Left lung (tissue), 14 donors: ENCODE measurements at places on chromosomes 2 and 18.

GRCh38 chr2:144681389-144681788 lies 161.5 kb upstream of the ZEB2 start:
- DNase-seq = no peak

DNA sequence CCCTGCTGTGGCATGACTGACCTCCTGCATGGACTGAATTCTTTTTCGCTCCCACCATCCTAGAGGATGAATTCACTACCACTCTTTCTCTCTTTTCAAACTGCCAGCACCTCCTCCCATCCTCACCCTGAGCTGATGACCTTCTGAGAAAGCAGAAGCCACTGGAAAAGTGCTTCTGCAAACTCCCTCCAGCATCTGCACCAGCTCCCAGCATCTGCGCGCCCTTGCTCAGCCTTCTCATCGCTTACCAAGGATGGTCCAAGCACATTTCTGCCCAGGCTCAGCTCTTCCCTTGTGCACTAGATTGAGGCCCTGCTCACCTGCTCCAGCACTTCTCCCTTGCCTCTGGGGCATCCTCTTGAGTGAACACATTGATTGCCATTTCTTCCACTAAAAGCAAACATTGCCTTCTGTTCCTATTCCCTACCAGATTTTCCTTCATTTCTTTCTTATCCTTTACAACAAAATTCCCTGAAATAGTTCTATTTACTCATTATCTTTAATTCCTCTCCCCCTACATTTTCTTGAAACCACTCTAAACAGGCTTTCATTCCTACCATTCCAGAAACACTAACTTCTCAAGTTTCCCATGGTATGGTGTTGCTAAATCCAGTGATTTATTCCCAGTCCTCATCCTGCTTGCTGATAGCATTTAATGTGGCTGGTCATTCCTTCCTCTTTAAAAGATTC lies 42.7 kb upstream of the IL1RL1 start:
- DNase-seq = no peak

GRCh38 chr2:53907582-53907981 lies 47.8 kb upstream of the GPR75 start:
- no peak for DNase-seq

DNA sequence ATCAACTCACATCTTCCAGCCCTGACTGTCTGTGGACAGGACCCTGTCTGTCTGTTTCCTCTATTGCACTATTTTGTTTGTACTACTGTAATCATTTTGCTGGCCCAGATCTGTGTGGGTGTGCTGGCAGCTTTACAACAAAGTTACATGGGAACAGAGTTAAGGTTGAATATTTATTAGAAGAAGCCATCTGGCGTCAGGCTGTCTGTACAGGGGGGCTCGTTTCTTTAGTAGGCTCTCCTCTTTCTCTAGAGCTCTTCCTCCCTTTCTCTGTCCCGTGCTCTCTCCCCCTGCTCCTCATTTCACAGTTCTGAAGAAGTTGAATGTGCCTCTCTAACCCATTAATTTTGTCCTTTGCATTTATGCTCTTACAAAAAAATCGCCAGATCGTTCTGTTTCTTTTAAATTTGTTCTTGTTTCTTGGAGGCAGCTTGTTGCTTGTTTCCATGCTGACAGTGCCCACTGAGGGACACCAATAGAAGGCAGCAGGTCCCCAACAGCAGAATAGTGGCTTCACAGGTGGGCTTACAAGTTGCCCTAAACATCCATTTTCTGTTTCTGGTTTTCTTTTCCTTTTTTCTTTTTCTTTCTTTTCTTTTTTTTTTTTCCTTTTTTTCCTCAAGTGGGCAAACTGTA lies 315.2 kb upstream of the ZEB2 start:
- DNase-seq = no peak

DNA sequence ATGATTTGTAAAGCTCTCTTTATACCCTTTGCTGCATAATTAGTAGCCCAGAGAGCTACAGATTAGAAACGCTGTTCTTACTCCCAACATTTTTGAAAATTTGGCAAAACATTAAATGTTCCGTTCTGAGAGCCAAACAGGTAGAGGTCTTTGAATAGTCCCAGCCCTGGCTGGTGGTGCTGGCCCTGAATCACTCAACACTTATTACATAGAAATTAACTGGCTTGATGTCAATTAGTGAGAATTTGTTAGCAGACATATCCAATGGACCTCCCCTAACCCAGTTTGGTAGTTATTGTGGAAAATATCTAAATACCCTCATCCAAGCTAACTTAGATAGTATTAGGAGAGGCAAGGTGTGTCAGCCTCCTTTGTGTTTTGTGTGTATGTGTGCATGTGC lies 440.7 kb downstream of the MTX2 start:
- DNase-seq = no peak

- no peak for DNase-seq
These were observed 494.1 kb upstream of the MEIS1 start for GRCh38 chr2:65940856-65941255.

GRCh38 chr18:10863026-10863425 lies 286.3 kb downstream of the PIEZO2 start:
- no peak for DNase-seq

GRCh38 chr2:27681841-27682240 lies 18.2 kb downstream of the SLC4A1AP start:
- DNase-seq = no peak

DNA sequence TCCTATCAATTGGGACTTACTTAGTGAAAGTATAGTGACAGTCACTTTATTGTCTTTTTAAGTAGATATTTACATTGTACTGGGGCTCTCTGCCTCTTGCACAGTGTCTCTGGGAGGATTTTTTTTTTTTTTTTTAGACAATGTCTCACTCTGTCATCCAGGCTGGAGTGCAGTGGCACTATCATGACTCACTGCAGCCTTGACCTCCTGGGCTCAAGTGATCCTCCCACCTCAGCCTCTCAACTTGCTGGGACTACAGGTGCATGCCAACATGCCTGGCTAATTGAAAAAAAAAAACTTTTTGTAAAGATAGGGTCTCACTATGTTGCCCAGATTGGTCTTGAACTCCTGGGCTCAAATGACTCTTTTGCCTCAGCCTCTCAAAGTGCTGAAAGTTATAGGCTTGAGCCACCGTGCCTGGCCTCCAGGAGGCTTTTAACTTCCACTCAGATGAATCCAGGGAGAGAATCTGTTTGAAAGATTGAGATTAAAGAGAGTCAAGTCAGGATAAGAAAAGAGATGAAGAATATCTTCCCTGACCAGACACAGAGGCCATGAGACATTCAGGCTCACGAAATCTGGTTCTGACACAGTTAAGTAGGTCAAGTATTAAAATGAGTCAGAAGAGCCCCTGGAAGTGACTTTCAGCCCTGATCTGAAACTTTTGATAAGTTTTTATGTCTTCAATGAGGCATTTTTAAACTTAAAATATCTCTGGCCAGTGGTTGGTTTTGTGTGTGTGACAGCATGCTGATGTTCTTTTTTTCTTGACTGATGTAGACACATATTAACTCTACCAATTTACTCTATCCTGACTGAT lies 18.3 kb downstream of the ARHGEF33 start:
- DNase-seq = no peak

DNA sequence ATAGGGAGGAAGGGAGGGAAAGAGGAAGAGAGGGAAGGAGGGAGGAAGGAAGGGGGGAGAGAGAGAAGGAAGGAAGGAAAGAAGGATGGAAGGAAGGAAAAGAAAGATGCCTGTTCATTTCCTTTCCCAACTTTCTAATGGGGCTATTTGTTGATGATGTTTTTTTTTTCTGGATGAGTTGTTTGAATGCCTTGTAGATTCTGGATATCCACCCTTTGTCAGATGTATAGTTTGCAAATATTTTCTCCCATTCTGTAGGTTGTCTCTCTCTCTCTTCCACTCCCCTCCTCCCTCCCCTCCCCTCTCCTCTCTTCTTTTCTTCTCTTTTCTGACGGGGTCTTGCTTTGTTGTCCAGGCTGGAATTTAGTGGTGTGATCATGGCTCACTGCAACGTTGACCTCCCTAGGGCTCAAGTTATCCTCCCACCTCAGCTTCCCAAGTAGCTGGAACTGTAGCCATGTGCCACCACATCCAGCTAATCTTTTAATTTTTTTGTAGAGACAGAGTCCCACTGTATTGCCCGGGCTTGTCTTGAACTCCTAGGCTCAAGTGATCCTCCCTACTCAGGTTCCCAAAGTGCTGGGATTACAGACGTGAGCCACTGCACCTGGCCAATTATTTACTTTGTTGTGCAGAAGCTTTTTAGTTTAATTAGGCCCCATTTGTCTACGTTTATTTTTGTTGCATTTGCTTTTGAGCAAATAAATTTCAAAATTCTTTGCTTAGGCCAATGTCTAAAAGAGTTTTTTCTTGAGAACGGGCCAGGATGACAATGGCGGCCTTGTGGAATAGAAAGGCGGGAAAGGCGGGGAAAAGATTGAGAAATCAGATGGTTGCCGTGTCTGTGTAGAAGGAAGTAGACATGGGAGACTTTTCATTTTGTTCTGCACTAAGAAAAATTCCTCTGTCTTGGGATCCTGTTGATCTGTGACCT lies 57.3 kb upstream of the FAM117B start:
- no peak for DNase-seq

- DNase-seq = no peak
These were observed 8.0 kb upstream of the SF3B1 start for GRCh38 chr2:197442857-197443256.

- no peak for DNase-seq
These were observed 25.5 kb downstream of the PPP3R1 start for GRCh38 chr2:68226794-68227193.

- DNase-seq = no peak
These were observed 16.1 kb upstream of the CD207 start for GRCh38 chr2:70851704-70852103.

DNA sequence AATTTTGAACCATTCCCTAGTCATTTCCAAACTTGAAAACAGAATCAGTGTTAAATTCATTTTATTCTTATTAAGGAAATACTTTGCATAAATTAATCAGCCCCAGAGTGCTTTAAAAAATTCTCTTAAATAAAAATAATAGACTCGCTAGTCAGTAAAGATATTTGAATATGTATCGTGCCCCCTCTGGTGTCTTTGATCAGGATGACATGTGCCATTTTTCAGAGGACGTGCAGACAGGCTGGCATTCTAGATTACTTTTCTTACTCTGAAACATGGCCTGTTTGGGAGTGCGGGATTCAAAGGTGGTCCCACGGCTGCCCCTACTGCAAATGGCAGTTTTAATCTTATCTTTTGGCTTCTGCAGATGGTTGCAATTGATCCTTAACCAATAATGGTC lies 5.5 kb upstream of the MROH2A start:
- DNase-seq = no peak

GRCh38 chr2:236355911-236356310 lies 91.7 kb upstream of the ASB18 start:
- DNase-seq = no peak

DNA sequence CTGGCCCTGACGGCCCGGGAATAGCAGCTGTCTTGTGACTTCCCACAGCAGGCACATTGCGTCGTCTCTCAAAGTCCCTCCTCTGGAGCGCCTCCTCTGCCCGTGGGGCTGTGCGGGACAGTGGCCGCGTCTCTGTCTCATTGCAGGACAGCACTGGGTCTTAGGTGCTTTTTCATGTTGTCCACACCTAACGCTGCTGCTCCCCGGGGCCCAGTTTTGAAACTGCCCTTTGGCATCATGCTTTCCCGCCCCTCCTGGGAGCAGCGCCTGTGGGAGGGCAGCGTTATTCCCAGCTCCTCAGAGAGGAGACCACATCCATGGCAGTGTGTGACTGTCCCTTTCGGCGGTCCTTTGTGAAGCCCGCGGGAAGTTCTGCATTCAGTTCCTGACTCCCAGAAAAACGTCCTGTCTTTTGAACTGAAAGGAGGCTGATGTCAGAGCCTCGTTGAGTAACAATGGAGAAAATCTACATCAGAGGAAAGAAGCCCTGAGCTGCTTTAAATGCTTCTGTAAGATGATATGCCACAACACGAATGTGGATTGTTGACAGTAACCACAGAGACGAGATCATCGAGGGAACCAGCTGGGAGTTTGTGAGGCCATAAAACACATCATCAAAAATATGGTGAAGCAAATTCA lies 226.0 kb downstream of the FAM210A start:
- peak; percentile 87 for DNase-seq

GRCh38 chr2:174778085-174778981 lies 14.1 kb upstream of the CHRNA1 start:
- no peak for DNase-seq

- no peak for DNase-seq
These were observed at the start of gene WIPF1 for GRCh38 chr2:174597345-174598047. Gene WIPF1, minus strand, starts transcription at chr2:174597804. Its CDS starts 12,231 bp downstream, at chr2:174585573.
